ENCODE measurements at places on chromosomes 6 and 20.

GRCh38 chr20:64038565-64039292 lies 2.7 kb downstream of the C20orf204 start:
- peak overlapping the region; percentile 70 for H3K27ac ChIP-seq
- H3K4me1 ChIP-seq = peaks cover 54% of the 10 kb centered on the region
- DNase-seq = no peak
- H3K27me3 ChIP-seq = peaks cover 3% of the 10 kb centered on the region

GRCh38 chr20:32484225-32484957 lies 100.7 kb downstream of the NOL4L start:
- peak overlapping the region; percentile 88 for H3K4me3 ChIP-seq
- no peaks in the 10 kb centered on the region for H3K36me3 ChIP-seq
- H3K27ac ChIP-seq = peak overlapping the region; percentile 88
- H3K4me1 ChIP-seq = peaks cover 26% of the 10 kb centered on the region
- no peaks in the 10 kb centered on the region for H3K27me3 ChIP-seq
- DNase-seq = no peak

DNA sequence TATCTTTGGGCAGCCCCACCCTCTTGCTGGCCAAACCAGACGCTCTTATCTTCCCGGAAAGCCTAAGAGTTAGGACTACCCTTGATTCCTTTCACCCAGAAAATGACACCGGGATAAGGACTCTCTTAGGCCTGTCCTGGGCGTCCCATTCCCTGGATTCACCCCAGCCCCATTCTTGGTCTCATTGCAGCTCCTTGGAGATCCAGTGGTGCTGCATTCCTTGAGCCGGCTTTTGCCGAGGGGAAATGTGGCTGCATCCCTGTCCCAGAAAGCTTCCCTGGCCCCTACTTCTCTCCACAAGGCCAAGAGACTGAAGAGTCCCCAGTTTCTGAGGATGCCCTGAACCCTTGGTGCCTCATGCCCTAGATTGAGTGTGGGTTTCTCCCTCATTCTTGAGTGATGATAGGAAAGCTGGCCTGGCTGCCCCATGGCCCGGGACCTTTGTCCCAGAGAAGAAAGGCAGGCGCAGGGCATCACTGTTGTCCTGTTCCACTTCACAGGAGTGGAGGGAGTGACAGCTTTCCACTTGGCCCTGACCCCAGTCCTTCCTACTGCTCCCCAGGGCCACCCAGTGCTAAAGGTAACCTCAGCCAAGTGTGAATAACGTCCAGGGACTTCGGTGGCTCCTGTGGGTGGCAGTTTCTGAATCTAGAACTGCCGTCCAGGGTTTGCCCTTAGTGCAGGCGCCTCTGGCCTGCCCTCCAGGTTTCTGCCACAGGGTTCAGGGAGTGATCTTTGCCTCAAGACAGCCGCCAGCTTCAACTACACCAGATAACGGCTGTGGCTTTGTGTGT lies 42.7 kb upstream of the MYL9 start:
- peaks cover 75% of the 10 kb centered on the region for H3K36me3 ChIP-seq
- DNase-seq = no peak
- peaks cover 61% of the 10 kb centered on the region for H3K4me1 ChIP-seq
- H3K27ac ChIP-seq = no peak overlapping the region
- H3K4me3 ChIP-seq = no peak overlapping the region
- H3K27me3 ChIP-seq = no peaks in the 10 kb centered on the region

DNA sequence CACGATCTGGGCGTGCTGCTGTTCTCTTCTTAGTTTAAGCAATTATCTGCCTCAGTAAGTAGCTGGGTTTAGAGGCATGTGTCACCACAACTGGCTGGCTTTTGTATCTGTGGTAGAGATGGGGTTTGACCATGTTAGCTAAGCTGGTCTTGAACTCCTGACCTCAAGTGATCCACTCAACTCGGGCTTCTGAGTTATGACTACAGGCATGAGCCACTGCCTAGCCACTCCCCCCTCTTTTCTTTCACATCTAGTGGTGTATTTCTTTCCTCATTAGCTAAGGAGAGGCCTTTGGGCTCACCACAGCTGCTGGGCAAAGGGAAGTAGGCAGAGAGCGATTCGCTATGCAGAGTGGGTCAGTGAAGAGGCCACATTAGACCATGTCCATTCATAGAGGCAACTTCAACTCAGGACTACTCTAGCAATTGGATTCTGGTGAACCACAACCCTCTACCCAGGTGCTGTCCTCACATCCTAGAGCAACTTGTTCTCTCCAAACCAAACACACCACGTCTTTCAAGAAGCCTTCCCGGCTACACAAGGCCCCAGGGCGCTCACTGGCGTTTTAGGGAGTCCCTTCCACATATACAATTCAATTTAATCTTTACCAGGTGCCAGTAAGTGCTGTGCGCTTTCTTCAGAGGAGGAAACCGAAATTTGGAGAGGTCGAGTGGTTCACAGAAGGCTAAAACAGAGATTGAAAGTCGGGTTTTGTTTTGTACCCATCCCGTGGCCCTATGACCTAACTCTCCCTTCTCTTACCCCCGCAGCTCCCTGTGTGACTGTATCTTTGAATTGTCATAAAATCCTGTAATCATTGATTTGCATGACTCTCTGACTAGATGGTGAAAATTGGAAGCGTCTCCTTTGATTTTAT lies 26.5 kb upstream of the GFOD1 start:
- no peaks in the 10 kb centered on the region for H3K36me3 ChIP-seq
- H3K27me3 ChIP-seq = no peaks in the 10 kb centered on the region
- H3K27ac ChIP-seq = no peak overlapping the region
- no peak for DNase-seq
- H3K4me3 ChIP-seq = no peak overlapping the region

DNA sequence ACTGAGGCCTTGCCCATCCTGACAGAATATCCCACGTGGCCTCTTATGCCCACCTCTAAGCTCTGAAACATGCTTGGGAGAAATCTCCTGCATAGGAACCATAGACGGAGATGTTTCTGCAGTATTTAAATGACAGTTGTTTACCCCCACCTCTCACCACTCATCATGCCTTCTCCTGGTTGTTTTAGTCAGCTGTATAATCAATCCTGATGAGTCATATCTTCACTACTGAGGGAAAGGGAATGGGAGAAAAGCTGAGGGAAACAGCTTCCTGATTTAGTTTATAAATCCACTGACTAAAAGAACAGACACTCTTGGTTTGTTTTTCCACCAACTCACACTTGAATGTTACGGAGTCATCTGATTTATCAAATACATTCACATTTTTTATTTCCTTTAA lies 113.2 kb upstream of the TENT5A start:
- H3K4me1 ChIP-seq = no peaks in the 10 kb centered on the region
- no peaks in the 10 kb centered on the region for H3K36me3 ChIP-seq
- H3K27me3 ChIP-seq = no peaks in the 10 kb centered on the region
- no peak overlapping the region for H3K4me3 ChIP-seq

DNA sequence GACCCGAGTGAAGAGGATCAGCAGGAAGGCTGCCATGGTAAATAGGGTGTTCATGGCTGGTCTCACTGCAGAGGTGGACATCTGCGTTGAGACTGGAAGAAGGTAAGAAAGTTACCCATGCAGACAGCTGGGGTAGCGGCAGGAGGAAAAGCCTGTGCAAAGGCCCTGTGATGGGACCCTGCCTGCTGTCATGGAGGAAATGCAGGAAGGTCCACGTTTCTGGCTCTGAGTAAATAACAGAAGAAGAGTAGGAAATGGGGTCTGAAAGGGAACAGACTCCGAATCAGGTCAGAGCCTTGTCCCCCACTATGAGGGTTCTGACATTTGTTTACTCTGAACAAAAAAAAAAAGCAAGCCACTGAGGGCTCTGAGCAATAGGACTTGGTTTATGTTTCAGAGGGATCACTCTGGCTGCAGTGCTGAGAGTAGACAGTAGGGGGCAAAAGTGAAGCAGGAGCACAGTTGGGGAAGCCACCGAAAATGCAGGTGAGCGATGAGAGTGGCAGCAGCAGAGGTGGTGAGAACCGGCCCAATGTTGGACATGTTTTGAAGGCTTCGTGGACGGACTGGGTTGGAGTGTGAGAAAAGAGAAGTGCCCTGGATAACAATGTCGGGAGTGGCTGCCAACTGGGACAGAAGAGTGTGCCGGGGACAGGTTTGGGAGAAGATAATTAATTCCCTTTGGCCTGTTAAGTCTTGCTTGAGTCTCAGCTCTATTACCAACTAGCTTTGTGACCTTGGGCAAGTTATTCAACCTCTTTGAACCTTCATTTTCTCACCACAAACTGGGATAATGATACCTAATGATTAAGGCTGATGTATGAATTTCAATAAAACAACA lies 57.9 kb upstream of the MAP7 start:
- no peak for DNase-seq
- no peak overlapping the region for H3K27ac ChIP-seq
- no peak overlapping the region for H3K4me3 ChIP-seq
- peaks cover 14% of the 10 kb centered on the region for H3K4me1 ChIP-seq
- H3K27me3 ChIP-seq = no peaks in the 10 kb centered on the region
- H3K36me3 ChIP-seq = no peaks in the 10 kb centered on the region

- no peak for DNase-seq
- H3K36me3 ChIP-seq = no peaks in the 10 kb centered on the region
- H3K4me3 ChIP-seq = no peak overlapping the region
- H3K27ac ChIP-seq = no peak overlapping the region
- peaks cover 6% of the 10 kb centered on the region for H3K27me3 ChIP-seq
- H3K4me1 ChIP-seq = no peaks in the 10 kb centered on the region
These were observed 47.9 kb downstream of the COL11A2 start for GRCh38 chr6:33144373-33144772.

- no peak overlapping the region for H3K4me3 ChIP-seq
- no peaks in the 10 kb centered on the region for H3K27me3 ChIP-seq
- H3K4me1 ChIP-seq = no peaks in the 10 kb centered on the region
- DNase-seq = no peak
These were observed 5.7 kb upstream of the SLC22A7 start for GRCh38 chr6:43292341-43292740.

DNA sequence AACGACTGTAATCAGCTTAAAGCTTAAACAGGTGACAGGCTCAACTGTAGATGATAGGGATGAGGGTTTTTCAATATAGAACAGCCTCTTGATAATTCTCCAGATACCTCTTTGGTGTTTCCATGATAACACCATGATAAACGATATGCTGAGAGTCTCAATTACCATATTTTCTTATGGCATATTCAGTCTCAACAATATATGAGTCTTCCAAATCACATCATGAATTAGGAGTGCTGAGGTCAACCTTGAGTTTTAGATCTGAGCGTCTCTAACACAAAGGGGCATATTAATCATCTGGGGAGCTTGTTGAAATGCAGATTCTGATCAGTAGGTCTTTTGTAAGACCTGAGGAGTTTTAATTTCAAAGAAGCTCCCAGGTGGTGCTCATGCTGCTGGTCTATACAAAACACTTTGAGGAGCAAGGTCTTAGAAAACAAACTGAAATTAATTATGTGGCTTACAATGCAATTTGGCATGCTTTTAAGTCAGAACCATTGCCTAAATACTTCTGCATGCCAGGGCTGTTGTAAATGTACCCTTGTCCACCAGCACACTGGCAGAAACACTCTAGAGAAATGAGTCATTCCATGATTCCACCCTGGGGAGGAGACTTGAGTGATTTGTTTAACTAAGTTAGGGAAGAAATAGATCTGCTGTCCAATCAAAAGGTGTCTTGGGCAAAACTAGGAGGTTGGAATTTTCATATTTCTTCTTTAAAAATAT lies 49.6 kb downstream of the PTCHD4 start:
- no peak for DNase-seq
- no peaks in the 10 kb centered on the region for H3K27me3 ChIP-seq
- H3K36me3 ChIP-seq = no peaks in the 10 kb centered on the region
- no peak overlapping the region for H3K4me3 ChIP-seq
- no peaks in the 10 kb centered on the region for H3K4me1 ChIP-seq

DNA sequence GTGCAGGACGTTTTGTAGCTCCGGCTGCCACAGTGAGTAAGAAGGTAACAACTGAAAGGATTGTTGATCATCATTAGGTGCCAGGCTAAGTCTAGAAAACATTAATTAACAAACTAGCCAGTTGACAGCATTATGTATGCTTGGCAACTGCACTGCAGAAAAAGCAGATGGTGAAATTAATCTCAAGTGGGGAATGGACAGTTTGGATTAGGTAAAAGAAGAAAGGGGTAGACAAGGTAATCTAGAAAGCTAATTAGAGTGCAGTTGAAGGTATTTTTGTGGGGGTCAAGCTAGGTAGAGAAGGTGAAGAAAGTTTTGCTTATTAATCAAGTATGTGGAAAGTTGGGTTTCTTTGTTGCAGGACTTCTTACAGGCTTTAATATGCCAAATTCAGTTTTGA lies 69.7 kb upstream of the HINT3 start:
- H3K27ac ChIP-seq = no peak overlapping the region
- H3K27me3 ChIP-seq = no peaks in the 10 kb centered on the region
- peaks cover 76% of the 10 kb centered on the region for H3K36me3 ChIP-seq

- no peaks in the 10 kb centered on the region for H3K36me3 ChIP-seq
- peaks cover 21% of the 10 kb centered on the region for H3K4me1 ChIP-seq
- no peaks in the 10 kb centered on the region for H3K27me3 ChIP-seq
- H3K4me3 ChIP-seq = no peak overlapping the region
- DNase-seq = no peak
- no peak overlapping the region for H3K27ac ChIP-seq
These were observed 393.2 kb upstream of the SOX4 start for GRCh38 chr6:21200134-21200870.

Data from esophagus muscularis mucosa (tissue), 4 donors.